ENCODE measurements at places on chromosomes 6 and 20. TPM values are rescaled to one million over a fixed set of nuclear protein-coding genes. Genes with fewer than 3 reads are reported as not detected.

DNA sequence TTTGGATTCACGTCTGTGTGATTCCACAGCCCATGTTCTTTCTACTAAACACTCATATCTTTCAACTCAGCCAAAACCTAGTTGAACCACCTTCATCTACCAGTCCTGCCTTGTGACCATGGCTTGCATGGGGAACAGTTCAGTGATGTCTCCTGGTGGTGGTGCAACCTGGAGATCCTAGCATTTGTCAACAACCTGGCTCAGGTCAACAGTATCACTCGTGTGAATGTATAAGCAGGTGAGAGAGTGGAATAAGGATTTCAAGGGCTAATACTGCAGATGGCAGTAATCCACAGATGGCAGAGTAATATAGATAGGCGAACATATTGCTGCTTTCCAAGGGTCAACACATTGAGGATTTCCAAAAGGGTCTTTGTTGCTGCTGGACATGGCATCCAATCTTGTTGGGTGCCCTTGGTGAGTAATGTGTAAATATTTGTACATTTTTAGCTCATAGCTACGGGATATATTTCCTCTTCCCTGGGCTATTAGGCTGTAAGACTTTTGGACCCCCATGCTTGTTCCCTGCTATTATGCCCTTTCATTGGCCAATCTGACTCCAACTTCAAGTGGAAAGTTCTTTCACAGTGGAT, 13.4 kb downstream of the PBOV1 start:
- no peak for DNase-seq

Gene TAP1
- total RNA-seq: 17.4 TPM

Gene L3MBTL1
- total RNA-seq: 10.1 TPM

- no peak for DNase-seq
These were observed 55.7 kb upstream of the PRND start for GRCh38 chr20:4666001-4666479.

Gene FAM110A
- total RNA-seq: 5.0 TPM

GRCh38 chr6:118872726-118873125, 21.2 kb upstream of the ASF1A start:
- no peak for DNase-seq

DNA sequence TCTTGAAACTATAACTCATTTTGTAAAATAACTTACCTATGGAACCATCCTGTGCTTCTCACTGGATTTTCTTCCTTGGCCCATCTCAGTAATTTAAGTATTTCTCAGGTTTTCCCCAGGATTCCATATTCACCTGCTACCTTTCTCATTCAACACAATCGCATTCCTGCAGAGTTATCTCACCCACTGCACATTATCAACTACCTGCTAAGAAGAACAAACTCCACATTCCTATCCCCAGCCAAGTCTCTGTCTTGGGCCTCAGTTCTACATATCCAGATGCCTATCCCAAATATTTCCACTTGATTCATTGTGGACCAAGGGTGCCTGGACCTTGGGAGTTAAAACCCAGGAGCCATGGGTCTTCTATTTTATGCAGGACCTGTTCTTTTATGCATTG, 60.2 kb upstream of the KCNQ5 start:
- no peak for DNase-seq

- DNase-seq: no peak
These were observed 96.6 kb downstream of the RNGTT start for GRCh38 chr6:88866856-88867255.

DNA sequence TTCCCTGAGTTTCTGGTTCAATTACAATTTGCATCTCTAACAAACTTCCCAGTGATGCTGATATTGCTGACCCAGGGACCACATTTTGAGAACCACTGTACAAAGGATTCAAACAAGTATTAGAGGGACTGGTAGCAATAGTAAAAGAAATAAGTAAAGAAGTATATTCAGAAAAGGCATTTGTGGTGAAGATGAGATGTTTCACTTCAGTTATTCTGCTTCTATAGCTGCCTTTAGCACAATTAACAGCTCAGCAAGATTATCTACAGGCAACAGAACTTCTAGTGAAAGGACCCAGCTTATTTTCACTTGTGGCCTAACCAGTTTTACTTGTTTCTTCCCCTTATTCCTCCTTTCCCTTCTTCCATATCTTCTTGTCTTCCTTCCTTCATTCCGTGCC, 149.4 kb downstream of the PHF3 start:
- no peak for DNase-seq
